ENCODE measurements at places on chromosomes 12 and 14.

- H3K27ac ChIP-seq: no peak overlapping the region
- DNase-seq: no peak
- peaks cover 16% of the 10 kb centered on the region for H3K27me3 ChIP-seq
- no peaks in the 10 kb centered on the region for H3K36me3 ChIP-seq
- no peaks in the 10 kb centered on the region for H3K4me1 ChIP-seq
- no peak overlapping the region for H3K4me3 ChIP-seq
Measured at GRCh38 chr14:69328765-69329164, 68.8 kb downstream of the GALNT16 start.

- H3K36me3 ChIP-seq: peaks cover 5% of the 10 kb centered on the region
- H3K27ac ChIP-seq: peak overlapping the region; percentile 92
- no peaks in the 10 kb centered on the region for H3K27me3 ChIP-seq
Measured at GRCh38 chr12:108664338-108665258, 30.9 kb upstream of the SELPLG start.

DNA sequence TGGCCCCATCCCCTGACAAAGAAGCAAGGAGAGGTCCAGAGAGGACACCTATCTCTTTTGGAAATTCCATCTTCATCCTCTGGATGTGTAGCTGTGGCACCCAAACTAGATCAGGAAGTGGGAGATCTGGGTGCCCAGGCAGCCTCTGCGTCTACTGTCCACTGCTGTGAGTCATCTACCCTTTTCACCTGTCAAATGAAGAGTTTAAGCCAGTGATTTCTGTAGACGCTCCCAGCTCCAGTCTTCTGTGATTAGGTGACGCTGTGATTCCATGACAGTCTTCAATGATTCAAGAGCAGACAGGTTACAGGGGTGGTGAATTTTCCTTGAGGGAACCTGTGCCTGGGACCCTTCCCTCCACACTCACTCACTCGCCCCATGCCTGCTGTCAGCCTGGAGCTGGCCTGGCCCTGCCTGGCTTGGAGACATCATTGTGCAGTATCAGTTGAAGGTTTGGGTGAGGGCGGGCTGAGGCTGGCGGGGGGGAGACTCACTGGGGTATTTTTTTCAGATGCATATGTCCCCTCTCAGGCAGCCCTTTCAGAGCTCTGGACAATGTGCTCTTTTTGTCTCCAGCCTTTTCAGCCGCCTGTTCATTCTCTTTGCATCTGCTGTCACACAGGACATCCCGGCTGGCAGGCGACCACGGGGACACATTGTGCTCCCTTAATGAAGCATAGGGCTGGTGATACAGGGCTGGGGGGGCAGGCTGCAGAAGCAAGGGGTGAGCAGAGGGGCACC lies 56.8 kb upstream of the PARP11 start:
- H3K4me3 ChIP-seq: no peak overlapping the region
- no peak for DNase-seq
- H3K4me1 ChIP-seq: peaks cover 18% of the 10 kb centered on the region
- no peaks in the 10 kb centered on the region for H3K36me3 ChIP-seq

- H3K4me1 ChIP-seq: peaks cover 10% of the 10 kb centered on the region
- H3K27me3 ChIP-seq: no peaks in the 10 kb centered on the region
- no peak overlapping the region for H3K27ac ChIP-seq
- no peak for DNase-seq
- H3K36me3 ChIP-seq: peaks cover 17% of the 10 kb centered on the region
- H3K4me3 ChIP-seq: no peak overlapping the region
Measured at GRCh38 chr14:59224341-59224740, 35.9 kb downstream of the DAAM1 start.

DNA sequence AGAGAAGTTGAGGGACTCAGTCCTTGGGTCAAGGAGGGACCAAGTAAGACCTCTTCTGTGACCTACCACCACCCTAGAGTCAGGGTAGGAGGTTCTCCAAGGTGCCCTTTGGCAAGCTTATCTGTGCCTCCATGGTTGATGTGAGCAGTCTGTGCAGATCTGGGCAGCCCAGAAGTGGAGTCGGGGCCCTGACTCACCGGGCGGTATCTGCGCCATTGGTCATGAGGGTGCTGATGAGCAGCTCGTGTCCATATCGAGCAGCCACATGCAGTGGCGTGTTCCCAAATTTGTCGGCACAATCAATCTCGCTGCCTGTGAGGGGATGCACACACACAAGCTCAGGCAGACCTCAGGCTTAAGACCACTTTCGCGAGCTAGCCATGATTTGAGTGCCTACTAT lies 5.1 kb downstream of the ANKRD52 start:
- DNase-seq: no peak
- H3K4me3 ChIP-seq: no peak overlapping the region
- H3K4me1 ChIP-seq: peaks cover 19% of the 10 kb centered on the region

DNA sequence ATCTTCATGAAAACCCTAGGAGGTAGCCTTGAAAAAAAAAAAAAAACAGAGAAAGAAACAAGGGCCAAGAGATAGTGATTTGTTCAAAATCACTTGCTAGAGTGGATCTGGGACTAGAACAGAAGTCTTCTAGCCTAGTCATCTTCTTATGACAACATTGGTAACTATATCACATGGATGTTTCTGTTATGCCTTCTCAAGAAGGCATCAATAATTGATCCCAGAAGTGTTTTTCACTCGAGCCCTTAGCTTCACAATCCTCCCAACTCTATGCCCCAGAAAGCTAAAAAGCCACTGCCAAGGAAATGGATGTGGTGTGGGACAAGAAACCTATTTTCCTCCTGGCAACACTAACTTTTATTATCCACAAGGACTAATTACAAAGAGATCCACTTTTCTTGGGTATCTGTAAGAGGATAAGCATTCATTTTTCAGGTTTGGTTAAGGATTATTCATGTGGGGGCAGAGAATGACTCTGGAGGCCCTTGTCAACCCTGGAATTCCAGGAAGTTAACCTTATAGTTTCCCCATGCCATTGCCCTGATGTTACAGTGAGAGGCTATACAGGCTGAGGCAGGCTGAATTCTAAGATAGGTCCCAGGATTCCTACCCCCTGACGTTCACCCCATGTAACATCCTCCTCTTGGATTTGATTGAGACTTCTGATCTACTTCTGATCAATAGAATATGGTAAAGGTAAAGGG lies 67.7 kb upstream of the CPM start:
- no peak overlapping the region for H3K4me3 ChIP-seq
- no peak for DNase-seq
- H3K4me1 ChIP-seq: no peaks in the 10 kb centered on the region
- no peak overlapping the region for H3K27ac ChIP-seq
- peaks cover 5% of the 10 kb centered on the region for H3K27me3 ChIP-seq

GRCh38 chr12:65882486-65882885 lies 58.2 kb downstream of the HMGA2 start:
- H3K36me3 ChIP-seq: no peaks in the 10 kb centered on the region
- peaks cover 26% of the 10 kb centered on the region for H3K27me3 ChIP-seq
- peak overlapping the region; percentile 87 for H3K4me3 ChIP-seq

GRCh38 chr14:40221428-40221827 lies 789.2 kb upstream of the FBXO33 start:
- peaks cover 6% of the 10 kb centered on the region for H3K4me1 ChIP-seq
- H3K36me3 ChIP-seq: peaks cover 2% of the 10 kb centered on the region
- no peak overlapping the region for H3K4me3 ChIP-seq

DNA sequence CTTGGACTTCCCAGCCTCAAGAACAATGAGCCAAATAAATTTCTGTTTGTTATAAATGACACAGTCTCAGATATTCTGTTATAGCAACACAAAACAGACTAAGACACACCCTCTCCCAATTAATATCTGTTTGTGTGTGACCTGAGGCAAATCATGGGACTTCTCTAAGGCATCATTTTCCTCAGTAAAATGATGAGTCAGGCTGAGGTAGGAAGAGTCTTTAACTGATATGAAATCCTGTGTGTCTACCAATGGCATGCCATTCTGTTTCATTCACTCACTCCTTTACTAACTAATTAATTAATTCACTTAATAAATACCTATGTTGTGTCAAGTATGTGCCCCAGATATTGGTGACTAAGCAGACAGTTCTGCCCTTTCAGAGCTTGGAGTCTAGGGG lies 258.4 kb upstream of the CRY1 start:
- no peak for DNase-seq
- H3K4me3 ChIP-seq: no peak overlapping the region
- H3K27ac ChIP-seq: no peak overlapping the region
- H3K27me3 ChIP-seq: peaks cover 3% of the 10 kb centered on the region
- H3K4me1 ChIP-seq: peaks cover 7% of the 10 kb centered on the region

DNA sequence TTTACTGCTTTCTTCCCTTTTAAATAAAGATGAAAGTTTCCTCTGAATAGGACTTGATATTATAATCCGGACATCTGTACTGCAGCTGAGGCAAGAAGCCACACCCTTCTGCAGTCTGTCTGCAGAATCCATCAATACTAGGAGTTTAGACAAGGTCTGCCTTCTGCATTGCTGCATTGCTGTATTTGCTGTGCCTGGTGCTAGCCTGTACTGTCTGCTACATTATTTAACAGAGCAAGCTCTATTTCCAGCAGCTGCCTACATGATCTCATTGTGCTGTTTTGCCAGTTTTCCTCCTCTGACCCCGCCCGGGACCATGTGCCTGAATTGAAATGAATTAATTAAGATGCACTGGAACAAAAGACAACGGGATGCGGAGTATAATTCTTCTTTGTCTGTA lies 1.7 kb downstream of the TUBA1A start:
- H3K4me1 ChIP-seq: peaks cover 11% of the 10 kb centered on the region
- peaks cover 16% of the 10 kb centered on the region for H3K36me3 ChIP-seq
- no peak overlapping the region for H3K27ac ChIP-seq
- H3K4me3 ChIP-seq: no peak overlapping the region

GRCh38 chr14:93752980-93753561 lies 35.2 kb downstream of the PRIMA1 start:
- no peak overlapping the region for H3K4me3 ChIP-seq
- no peaks in the 10 kb centered on the region for H3K36me3 ChIP-seq
- H3K27ac ChIP-seq: no peak overlapping the region
- H3K27me3 ChIP-seq: no peaks in the 10 kb centered on the region
- H3K4me1 ChIP-seq: no peaks in the 10 kb centered on the region
- no peak for DNase-seq

GRCh38 chr14:47978871-47979270 lies 303.5 kb upstream of the MDGA2 start:
- no peaks in the 10 kb centered on the region for H3K36me3 ChIP-seq
- no peaks in the 10 kb centered on the region for H3K4me1 ChIP-seq
- no peak overlapping the region for H3K27ac ChIP-seq

DNA sequence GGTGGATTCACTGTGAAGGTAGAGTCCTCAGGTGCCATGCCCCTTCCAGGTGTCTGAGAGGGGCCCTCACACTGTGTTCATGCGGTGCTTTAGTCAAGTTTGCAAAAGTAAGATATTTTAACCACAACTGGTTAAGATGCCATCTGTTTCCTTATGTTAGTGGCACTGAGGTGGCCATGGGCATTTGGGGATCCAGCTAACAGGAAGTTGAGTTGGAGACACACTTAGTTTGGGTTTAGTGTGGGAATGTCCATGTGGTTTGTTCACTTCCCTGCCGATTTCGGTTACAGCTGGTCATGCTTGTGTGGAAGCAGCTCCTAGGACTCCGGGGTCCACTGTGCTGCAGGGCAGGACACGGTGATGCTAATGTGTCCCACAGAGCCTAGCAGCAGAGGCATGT lies 17.3 kb upstream of the ABHD12B start:
- no peaks in the 10 kb centered on the region for H3K36me3 ChIP-seq
- H3K27ac ChIP-seq: no peak overlapping the region

DNA sequence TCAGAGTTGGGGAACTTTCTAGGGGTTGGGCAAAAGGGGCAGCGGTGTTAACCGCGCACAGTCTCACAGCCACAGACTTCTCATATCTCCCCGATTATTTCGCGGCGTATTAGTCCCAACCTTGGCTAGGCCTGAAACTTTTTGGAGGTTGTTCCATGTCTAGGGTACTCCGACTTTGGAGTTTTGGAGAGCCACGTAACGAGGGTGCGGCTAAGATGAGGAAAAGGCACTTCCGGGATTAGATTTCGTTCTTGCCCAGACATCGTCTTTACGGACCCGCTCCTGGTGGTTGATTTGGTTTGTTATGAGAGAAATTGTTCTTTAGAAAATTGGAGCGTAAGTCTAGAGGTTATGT lies 513 bp downstream of the CCNK start:
- peak overlapping the region; percentile 90 for H3K4me3 ChIP-seq
- peaks cover 31% of the 10 kb centered on the region for H3K4me1 ChIP-seq
- H3K27ac ChIP-seq: peak overlapping the region; percentile 100
- DNase-seq: no peak

GRCh38 chr12:92134638-92135274 lies 10.9 kb downstream of the BTG1 start:
- H3K4me1 ChIP-seq: peaks cover 60% of the 10 kb centered on the region
- H3K4me3 ChIP-seq: peak overlapping the region; percentile 99
- H3K27me3 ChIP-seq: no peaks in the 10 kb centered on the region
- peaks cover 62% of the 10 kb centered on the region for H3K36me3 ChIP-seq
- no peak for DNase-seq

GRCh38 chr14:54493293-54493692 lies 4.5 kb upstream of the GMFB start:
- no peak overlapping the region for H3K4me3 ChIP-seq
- DNase-seq: no peak
- peaks cover 1% of the 10 kb centered on the region for H3K36me3 ChIP-seq
- H3K27ac ChIP-seq: no peak overlapping the region
- peaks cover 9% of the 10 kb centered on the region for H3K4me1 ChIP-seq

DNA sequence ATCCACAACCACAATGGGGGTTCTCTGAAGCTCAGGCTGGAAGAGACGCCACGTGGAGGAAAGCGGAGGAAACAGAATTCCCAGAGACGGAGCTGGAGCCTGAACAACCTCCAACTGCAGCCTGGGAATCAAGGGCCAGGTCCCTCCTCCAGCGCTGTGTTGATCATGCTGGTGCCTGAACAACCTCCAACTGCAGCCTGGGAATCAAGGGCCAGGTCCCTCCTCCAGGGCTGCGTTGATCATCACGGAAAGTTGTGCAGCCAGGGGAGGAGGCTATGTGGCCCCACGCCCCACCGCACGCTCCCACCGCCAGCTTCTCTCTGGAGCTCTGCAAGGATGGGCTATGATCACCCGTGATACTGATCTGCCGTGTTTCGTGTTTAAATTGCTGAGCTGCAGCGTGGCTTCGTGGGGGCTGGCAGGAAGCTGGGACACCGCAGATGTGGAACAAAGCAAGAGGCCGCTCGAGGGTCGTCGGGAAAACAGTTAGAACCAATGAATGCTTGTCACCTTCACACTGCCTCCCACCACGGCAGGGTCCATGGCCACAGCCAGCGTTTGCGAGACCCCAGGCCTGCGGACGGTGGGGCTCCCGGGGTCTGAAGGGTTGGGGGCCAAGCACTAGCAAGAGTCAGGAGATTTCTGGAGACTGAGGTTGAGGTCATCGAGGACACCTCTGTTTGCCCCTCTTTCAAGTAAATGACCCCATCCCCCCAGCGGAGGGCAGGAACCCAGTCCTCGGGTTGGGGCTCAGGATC lies 51.8 kb upstream of the FBRSL1 start:
- H3K36me3 ChIP-seq: peaks cover under 1% of the 10 kb centered on the region
- no peaks in the 10 kb centered on the region for H3K27me3 ChIP-seq
- peak overlapping the region; percentile 14 for H3K27ac ChIP-seq
